CD8-positive, alpha-beta memory T cell (primary cell): ENCODE measurements at places on chromosomes 2 and 18. TPM values are rescaled to one million over a fixed set of nuclear protein-coding genes. Genes with fewer than 3 reads are reported as not detected.
A peak's percentile ranks its signal among the peaks of the same experiment; 100 is the strongest.

GRCh38 chr2:239181903-239182581 is 218.8 kb downstream of the HDAC4 start:
- no peak for DNase-seq

TMEM169 gene
- 1.1 TPM for polyA plus RNA-seq

ARHGAP15 gene
- 328 TPM for polyA plus RNA-seq

DNA sequence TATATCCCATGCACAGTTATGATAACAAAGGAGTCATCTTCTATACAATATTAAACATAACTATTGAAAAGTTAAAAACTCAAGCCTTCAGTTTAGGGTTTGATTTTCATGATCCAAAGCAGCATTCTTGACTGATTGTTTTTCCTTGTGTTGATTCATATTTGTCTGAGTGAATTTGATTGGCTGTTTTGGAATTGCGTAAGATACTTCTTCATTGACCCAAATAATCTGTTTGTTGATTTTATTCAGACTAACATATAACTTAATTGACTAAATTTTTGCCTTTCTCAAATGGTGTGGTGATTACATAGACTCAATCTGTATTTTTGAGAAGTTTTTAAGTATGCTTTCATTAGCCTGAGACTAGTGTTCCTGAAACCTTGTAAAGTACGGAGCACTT is 305.7 kb upstream of the TNP1 start:
- DNase-seq, result no peak

DNA sequence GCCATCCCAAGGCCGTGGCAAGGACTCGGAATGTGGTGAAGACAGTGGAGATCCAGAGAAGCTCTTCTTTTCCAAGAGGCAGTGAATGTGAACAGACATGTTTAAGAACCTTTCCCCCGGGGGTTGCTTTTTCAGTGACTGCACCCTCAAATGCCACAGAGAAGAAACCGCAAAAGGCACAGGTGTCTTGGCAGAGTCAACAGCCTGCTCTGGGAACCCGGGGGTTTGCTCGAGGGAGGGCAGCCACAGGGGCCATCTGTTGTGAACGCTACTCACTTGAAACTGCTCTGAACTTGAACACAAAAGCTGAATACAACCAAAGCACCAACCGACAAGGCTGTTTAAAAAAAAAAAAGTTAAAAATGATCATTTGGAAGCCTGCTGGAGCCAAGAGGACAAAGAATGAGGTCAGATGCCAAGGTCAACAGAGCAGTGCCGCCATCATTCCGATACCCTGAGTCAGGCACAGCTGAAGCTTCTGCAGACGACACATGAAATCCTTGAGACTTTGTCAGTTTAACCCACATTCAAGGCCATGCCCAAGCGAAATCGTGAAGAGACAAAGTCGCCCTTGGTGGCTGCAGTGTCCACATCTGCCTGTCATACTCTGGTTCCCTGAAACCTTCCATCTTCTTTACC is 47.4 kb downstream of the PSMG2 start:
- no peak for DNase-seq

- DNase-seq, result no peak
Observed at GRCh38 chr2:228245601-228246000, 64.1 kb upstream of the SPHKAP start.

CFAP53 gene
- not detected for polyA plus RNA-seq

DNA sequence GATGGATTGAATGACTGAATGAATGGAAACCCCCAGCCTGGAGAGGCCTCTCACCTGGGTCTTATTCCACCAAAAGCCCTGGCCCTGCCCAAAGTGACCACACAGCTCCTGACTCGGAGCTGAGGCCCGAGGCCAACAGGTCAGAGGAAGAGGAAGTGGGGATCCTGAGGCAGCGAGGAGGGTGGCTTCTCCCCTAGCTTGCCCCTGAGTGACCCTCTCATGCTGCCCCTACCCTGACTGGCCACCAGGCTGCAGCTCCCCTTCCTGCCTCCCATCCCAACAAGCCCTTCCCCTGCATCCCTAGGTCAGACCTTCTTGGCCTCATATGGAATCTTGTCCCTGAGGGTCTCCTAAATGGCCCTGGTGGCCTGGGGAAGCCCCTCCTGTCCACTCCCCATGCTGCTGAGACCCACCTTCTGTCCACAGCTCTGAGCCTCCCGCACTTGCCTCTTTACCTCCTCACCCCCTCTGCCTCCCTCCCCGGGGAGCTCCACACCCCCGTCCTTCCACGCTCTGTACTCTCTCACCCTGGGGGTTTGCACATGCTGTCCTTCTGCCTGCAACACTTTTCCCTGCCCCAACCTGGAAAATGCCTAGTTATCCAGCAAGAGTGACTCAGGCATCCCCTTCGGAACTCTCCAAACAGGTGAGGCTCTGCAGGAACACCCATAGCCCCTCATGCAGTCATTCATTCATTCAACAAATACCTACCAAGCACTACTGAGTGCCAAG is 134.8 kb upstream of the HDAC4 start:
- DNase-seq, result peak; percentile 16

DHRS9 gene
- polyA plus RNA-seq, result not detected

GPR75 gene
- polyA plus RNA-seq, result not detected

GKN1 gene
- not detected for polyA plus RNA-seq
